ENCODE measurements at places on chromosomes 12 and 14.

- no peak for DNase-seq
These were observed 160.7 kb upstream of the ARID2 start for GRCh38 chr12:45568808-45569207.

DNA sequence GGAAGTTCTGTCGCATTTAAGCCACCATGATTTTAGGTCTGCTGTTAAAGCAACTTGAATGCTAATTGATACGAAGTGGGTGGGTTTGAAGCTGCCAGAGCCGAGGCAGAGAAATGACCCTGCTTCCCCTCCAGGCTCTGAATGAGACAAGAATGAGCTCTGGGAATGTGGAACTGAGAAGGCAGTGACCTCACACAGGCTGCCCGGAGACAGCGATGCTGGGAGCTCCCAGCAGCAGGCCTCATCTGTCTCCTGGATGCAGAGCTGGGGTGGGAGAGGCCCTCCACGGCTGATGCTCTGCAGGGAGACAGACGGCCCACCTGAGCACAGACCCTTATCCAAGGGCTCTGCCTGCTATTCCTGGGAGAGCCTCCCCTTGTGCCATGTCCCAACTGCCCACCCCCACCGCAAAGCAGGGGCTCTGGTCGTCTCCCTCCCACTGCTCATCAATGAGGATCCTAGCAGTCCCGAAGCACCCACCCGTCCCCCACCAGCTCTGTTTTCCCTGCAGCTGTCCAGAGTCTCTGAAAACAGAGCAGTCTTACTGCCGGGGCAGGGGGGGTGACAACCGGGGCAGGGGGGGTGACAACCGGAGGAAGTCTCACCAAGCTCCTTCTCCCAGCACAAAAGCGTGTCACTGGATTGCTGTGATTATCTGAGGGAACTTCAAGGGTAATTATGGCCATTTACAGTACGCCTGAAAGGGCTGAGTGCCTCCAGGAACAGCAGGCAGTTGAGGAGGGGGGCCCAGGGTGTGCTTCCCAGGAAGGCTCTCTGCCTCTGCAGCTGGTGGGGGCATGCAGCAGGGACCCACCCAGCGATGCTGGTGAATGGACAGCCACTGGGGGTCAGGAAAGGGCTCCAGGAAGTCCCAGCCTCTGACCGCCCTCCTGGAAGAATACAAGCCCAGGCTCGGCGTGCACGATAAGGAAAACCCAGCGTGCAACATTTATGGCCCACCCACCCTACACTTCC lies 67.8 kb downstream of the CHGA start:
- no peak for DNase-seq

DNA sequence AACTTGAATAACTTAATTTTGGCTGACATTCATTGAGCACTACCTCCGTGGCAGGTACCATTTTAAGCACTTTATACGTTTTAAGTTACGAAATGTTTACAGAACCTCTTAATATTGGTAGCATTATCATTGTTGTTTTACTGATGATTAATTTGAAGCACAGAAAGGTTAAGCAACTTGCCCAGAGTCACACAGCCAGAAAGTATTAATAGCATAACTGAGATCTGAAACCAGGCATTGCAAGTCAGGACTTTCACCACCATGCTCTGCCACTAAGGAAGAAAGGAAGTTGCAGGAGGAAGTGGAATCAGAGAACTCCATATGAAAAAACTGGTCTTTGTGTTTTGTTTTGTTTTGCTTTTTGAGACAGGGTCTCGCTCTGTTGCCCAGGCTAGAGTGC lies 28.2 kb upstream of the BCAT1 start:
- DNase-seq: no peak

DNA sequence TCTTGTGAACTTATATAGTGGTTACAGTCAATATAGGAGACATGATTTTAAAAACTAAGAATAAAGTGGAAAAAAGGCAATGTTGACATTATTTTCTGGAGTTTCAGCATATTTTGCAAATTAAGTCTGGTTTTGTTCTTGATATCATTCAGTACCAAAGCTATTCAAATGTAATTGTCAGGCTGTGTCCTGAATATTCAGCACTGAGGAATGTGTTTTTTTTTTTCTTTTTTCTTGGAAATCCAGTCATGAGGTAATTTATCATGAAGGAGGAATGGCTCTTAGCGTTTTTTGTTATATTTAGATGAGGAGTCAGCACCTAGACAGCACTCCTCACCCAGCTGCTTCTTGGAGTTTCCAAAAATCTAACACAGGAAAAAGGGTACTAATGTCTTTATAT lies 225.5 kb downstream of the CCDC91 start:
- DNase-seq: no peak

- no peak for DNase-seq
These were observed 47.5 kb downstream of the C14orf132 start for GRCh38 chr14:96086574-96087077.

DNA sequence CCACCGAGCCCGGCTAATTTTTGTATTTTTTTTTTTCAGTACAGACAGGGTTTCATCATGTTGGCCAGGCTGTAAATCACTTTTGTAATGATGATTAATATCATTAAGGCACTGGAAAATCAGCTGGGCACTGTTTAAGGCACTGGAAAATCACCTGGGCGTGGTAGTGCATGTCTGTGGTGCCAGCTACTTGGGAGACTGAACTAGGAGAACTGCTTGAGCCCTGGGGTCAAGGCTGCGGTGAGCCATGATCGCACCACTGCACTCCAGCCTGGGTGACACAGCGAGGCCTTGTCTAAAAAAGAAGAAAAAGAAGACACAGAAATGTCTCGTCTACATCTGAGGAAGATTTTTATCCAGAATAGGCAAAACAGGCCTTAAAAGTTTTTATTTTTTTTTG lies 12.7 kb downstream of the SLC11A2 start:
- no peak for DNase-seq

DNA sequence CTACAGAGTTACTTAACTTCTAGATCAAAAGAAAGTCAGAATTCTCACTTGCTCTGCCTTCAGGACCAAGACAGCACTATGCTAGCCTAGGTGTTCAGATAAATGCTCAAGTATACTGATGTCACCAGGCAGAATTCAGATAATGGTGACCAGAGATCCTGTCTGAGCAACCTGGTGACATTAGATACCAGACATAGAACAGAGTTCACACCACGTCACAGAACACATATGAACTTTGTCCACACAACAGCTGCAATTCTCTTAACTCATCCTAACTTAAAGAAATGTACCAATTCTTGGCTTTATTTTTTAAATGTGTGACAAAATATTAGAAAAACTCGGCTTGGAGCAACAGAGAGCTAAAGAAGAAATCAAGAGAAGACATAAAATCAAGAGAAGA lies 58.1 kb downstream of the GCH1 start:
- DNase-seq: no peak
